HEK293T (cell line): ENCODE measurements at places on chromosomes 1 and 21.
A peak's percentile ranks its signal among the peaks of the same experiment; 100 is the strongest.

DNA sequence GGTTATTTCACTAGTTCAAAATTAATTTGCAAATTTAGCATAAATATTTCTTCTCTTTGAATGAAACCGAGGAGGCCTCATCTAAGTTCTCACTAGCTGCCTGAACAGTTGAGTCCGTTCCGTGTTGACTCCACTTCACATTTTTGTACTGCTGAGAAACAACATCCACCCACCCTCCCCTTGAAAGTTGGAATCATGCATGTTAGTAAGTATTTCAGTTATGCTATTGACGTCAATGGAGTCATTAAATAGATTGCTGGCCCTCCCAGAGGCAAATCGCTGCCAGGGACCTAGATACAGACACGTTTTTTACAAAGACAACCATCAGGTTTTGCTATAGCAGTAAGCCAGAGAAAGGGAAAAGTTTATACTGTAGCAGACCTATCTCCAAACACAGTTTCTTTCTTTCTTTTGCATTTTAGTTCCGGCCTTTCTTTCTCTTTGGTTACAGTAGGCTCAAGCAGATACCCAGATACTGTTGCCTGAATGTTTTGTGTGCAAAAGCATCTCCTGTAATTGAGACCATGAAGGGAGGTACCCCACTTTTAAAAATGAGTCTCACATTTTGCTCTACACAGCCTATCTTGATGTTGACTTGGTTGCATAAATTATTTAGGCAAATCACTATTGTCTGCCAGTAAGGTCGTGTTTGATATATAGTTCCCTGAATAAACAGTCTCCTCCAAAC is 262.6 kb upstream of the SGIP1 start:
- DNase-seq: peak; percentile 80

DNA sequence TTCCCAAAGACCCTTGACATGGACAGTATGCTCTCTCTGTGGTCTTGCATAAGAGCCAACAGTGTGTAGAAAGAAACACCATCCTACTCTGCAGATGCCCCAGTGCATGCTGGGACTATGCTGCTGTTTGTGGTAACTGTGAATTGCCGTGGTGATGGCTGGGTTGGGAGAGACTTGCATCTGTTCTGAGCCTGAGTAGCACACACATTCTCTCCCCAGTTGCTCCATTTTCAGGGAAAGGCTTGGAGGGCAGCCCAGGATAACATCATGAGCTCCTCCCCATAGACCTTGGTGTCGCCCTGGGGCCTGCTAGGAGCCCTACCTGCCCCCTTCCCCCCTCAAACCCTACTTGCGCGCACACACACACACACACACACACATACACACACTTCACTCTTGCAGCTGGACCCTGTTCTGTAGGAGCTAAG is 120.9 kb upstream of the IPO9 start:
- no peak for DNase-seq

- DNase-seq: peak; percentile 18
Measured at GRCh38 chr1:152960452-152961044, 9.9 kb upstream of the SPRR4 start.

GRCh38 chr1:214292322-214292721 is 11.4 kb downstream of the SMYD2 start:
- DNase-seq: no peak
